ENCODE measurements at places on chromosomes 7 and 10. TPM values are rescaled to one million over a fixed set of nuclear protein-coding genes. Genes with fewer than 3 reads are reported as not detected.

SPDYE2B gene
- polyA plus RNA-seq = not detected

SPDYE6 gene
- polyA plus RNA-seq = 0.25 TPM

ITIH2 gene
- not detected for polyA plus RNA-seq

SLC26A4 gene
- not detected for polyA plus RNA-seq

ABLIM1 gene
- 372 TPM for polyA plus RNA-seq

MOGAT3 gene
- not detected for polyA plus RNA-seq

VSTM2A gene
- polyA plus RNA-seq = not detected

ACBD7 gene
- not detected for polyA plus RNA-seq

MRLN gene
- polyA plus RNA-seq = not detected

CCDC146 gene
- 3.3 TPM for polyA plus RNA-seq

ZNF273 gene
- 5.8 TPM for polyA plus RNA-seq

OR2A7 gene
- 0.31 TPM for polyA plus RNA-seq

AOC1 gene
- not detected for polyA plus RNA-seq

COL13A1 gene
- polyA plus RNA-seq = not detected

DNA sequence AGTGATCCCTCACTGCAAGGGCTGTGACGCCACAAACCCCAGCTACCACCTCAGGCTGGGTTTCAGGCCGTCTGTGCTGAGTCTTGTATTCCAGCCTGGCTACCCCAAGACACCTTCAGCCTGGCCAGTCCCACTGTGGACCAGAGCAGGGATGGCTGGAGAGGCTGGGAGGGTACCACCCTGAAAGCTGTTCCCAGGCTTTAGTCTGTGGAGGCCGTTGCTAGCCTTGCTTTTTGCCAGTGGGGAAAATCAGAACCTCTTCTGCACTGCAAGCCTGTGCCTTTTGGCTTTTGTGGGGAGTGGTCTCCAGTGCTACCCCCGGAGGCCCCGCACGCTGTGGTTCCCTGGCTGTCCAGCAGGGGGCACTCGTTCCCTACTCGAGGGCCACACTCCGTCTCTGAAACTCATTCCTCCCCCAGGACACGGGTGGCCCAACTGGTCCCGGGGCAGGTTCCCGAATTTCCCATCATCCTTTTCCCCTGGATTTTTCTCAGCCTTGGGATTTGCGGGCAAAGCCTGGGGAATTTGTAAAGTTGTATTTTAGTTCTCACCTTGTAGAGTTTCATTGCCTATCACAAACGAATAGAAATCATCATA is 128.4 kb upstream of the BTBD16 start:
- DNase-seq = peak; percentile 43

DNA sequence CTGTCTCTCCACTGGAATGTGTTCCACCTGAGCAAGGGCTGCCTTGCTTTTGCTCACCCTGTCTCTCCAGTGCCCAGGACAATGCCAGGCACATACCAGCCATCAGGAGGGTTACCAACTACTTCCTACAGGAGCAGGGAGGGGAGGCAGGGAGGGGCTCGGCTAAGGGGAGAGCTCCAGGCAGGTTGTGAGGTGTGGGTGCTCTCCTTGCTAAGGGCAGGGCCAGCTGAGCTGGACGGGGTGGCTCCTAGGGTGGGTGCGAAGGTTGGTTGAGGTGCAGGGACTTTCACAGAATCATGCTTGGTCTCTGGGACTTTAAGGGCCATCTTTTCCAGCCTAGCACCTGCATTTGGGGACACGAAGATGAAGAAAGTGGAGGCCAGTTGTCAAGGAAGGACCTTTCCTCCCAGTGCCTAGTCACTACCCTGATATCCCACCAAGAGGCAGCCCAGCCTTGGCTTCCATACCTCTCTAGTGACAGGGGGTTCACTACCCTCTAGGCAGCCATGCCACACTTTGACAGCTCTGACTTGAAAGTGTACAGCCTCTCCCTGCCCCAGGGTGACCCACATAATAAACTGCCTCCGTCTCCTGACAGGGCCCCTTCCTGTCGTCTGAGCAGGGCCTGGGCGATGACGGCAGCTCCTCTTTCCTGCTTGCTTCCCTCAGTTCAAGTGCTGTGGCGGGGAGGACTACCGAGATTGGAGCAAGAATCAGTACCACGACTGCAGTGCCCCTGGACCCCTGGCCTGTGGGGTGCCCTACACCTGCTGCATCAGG is 46.5 kb downstream of the TSPAN15 start:
- DNase-seq = no peak

- no peak for DNase-seq
Measured at GRCh38 chr7:145489609-145490008, 627.0 kb upstream of the CNTNAP2 start.

GRCh38 chr7:28983396-28984190 is 25.5 kb upstream of the TRIL start:
- DNase-seq = no peak

- no peak for DNase-seq
Measured at GRCh38 chr7:35700865-35701264, 5.9 kb upstream of the HERPUD2 start.

DNA sequence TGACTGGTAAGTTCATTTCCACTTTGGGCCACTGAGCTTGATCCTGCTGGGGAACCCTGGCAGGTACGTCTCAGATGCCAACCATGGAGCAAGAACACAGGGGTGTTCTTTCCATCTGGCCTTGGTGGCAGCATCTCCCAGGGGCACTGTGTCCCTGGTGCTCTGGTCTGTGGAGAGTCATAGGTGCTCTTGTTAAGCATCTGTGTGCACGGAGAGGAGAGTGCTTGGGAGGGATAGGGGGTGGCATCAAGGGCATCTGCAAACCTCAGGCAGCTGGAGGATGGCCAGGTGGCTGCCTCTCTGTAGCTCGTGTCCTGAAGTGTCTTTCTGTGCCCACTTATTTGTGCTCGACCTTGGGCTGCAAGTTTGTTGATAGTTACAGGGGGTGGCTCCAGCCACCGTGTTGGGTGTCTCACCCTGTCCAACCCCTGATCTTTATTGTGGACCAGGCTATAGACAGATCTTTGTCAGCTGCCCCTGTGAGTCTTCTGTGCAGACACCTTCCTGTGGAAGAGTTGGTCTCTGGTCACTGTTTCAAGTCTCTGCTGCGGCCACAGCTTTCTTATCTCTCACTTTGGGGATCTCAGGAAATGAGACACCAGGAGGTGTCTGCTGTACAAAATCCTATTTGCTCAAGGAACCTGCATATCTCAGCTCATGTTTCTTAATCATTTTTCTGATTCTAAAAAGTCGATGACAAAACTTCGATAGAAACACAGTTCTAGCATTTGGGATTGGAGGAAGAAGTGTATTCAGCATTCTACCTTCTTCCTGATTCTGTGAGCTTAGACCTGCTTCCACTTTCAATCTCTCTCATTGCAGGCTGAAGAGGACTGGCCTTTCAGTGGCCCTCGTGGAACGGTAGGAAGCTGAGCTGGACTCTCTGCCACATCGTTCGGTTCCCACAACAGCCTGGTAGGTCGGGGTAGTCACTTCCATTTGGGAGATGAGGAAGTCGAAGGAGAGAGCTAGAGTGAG is 17.2 kb upstream of the GIMAP8 start:
- DNase-seq = no peak

GRCh38 chr10:5476918-5477525 is 22.3 kb downstream of the CALML5 start:
- no peak for DNase-seq

- DNase-seq = no peak
Measured at GRCh38 chr10:1957057-1957456, 219.7 kb upstream of the ADARB2 start.

GRCh38 chr10:124721330-124722045 is 22.7 kb downstream of the FAM53B start:
- no peak for DNase-seq

DNA sequence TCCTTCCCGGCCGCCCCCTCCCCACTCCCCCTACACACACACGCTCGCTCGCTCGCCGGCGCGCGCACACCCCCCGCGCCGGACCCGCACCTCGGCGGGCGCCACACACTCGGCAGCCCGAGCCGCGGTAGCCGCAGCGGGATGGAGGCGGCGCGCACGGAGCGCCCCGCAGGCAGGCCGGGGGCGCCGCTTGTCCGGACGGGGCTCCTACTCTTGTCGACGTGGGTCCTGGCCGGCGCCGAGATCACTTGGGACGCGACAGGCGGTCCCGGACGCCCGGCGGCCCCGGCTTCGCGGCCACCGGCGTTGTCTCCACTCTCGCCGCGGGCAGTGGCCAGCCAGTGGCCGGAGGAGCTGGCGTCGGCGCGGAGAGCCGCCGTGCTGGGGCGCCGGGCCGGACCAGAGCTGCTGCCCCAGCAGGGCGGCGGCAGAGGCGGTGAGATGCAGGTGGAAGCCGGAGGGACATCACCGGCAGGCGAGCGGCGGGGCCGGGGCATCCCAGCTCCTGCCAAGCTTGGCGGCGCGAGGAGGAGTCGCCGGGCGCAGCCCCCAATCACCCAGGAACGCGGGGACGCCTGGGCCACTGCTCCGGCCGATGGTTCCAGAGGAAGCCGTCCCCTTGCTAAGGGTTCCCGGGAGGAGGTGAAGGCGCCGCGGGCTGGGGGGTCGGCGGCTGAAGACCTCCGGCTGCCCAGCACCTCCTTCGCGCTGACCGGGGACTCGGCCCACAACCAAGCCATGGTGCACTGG is at the start of gene SORCS3:
Gene SORCS3, plus strand, starts transcription at position 104 of the 750 bp plus-strand sequence.
- no peak for DNase-seq

DNA sequence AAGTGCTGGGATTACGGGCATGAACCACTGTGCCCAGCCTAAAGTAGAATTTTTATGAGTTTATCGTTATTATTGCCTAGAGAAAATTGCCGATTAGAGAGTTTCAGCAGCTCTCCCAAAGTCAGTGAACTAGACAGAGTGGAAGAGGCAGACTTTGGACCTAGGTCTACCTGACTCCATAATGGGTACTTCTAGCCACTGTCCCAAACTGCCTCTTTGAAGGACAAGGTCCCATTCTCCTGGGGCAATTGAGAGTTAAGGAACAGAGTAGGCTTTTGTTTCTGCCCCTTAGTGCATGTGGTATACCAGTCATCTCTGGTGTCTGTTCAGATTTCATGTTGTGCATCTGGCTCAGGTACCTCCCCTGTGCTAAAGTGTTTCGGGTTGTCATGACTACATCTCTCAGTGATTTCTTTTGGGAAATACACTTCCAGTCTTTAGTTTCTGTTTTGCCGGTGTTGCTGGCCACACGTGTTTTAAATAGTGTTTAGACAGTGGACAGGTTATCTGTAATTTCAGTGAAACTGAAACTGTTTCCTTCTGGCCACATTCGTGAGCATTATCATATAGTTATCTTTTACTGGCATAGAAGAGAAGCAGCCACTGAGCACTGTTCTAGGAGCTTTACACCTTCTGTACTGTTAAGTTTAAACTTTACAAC is 4.7 kb downstream of the TMEM236 start:
- DNase-seq = no peak

- no peak for DNase-seq
Measured at GRCh38 chr10:109450702-109451101, 472.6 kb downstream of the XPNPEP1 start.

DNA sequence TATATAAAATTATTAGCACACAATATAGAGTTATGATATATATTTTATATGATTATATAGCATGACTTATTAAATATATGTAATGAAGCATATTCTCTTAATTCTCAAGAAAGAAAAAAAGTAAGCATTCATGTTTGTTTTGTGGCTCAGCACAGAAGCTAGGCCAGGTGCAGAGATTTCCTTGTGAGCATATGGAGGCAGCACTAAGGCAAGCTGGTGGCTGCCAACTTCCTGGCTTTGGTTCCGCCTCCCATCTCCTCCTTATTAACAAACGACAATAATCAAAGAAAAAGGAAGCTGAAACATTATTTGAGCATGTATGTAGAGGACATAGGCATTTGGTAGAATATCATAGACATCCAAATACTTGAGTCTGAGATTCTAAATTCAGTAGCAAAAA is 130.3 kb downstream of the ST7 start:
- DNase-seq = no peak

DNA sequence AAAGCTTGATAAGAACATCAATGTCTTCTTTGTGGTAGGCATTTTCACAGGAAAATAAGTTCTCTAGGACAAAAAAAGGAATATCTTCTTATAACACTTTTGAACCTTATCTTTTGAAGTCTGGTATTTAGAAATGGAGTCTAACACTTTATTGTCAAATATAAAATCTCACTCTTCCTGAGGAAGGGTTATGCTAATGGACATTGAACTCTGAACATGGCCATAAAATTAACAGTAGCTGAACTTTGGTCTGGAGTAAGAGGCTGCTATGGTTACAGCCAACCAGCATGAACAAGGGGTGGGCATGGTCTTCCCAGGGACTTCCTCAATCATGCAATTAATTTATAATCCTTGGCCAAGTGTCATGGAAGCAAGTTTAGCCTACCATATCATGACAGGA is at the start of gene CLRN3:
Gene CLRN3, minus strand, starts transcription at position 199 of the 400 bp plus-strand sequence. Its CDS starts 157 bp downstream, at position 42.
- no peak for DNase-seq

DNA sequence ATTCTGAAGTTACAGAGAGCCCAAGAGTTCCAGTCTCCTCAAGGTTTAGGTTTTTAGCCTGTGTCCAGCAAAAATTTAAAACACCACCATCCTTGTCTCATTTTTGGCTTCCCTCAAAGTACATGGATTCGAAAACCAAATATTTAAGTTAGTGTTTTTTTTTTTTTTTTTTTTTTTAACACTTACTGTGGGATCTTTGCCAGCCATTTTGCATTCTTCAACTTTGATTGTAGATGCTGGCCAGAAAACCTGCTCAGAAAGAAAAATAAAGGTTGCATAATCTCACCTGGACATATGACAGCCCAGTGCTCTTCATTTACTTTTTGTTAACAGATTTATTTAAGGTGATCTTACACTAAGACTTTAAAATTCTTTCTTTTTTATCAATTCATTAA is 91.6 kb downstream of the SEMA3C start:
- DNase-seq = no peak

DNA sequence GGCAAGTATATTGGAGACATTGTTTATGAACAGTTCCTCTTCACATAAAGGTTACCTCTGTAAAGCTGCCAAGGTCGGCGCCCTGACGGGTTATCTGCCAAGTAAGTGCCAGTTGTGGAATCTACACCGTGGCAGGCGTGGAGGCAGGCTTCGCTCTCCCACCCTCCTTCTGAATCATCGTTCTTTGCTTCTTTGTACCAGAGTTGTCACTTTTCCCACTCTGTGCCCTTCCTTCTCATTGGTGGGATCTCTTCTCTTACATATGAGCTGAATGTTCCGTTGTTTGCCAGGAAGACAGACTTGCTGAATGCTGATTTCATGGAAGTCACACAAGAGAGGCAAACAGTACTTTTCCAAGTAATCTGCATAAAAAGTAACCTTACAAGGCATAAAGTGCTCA is 40.6 kb upstream of the PTPRZ1 start:
- DNase-seq = no peak

DNA sequence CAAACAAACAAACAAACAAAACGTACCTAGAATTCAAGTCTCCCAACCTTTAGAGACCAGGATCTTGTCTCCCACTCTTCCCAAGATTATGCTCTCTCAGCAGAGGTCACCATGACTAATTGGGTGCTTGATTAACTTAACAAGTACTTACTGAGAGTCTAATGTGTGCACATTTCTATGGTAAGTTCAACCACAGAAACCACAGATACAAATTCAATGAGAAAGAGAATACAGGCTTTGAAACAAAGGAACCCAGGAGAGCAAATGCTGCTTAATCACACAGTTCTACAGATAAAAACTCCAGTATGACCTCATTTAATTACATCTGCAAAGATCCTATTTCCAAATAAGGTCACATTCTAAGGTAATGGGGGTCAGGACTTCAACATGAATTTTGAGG is 142.8 kb downstream of the DNAJC1 start:
- no peak for DNase-seq

- no peak for DNase-seq
Measured at GRCh38 chr7:71237945-71238344, 106.0 kb downstream of the GALNT17 start.

GRCh38 chr10:31816318-31816717 is 112.3 kb downstream of the ARHGAP12 start:
- no peak for DNase-seq

GRCh38 chr10:77397103-77397502 is 240.5 kb downstream of the KCNMA1 start:
- no peak for DNase-seq
